PC-9 (cell line): ENCODE measurements at places on chromosomes 2 and 18. TPM values are rescaled to one million over a fixed set of nuclear protein-coding genes. Genes with fewer than 3 reads are reported as not detected.

GRCh38 chr2:179260224-179260623 lies 4.4 kb downstream of the SESTD1 start:
- no peaks in the 10 kb centered on the region for H3K27me3 ChIP-seq
- no peak overlapping the region for H3K4me3 ChIP-seq
- H3K4me1 ChIP-seq = peaks cover 33% of the 10 kb centered on the region
- no peak for DNase-seq
- H3K36me3 ChIP-seq = no peaks in the 10 kb centered on the region

DNA sequence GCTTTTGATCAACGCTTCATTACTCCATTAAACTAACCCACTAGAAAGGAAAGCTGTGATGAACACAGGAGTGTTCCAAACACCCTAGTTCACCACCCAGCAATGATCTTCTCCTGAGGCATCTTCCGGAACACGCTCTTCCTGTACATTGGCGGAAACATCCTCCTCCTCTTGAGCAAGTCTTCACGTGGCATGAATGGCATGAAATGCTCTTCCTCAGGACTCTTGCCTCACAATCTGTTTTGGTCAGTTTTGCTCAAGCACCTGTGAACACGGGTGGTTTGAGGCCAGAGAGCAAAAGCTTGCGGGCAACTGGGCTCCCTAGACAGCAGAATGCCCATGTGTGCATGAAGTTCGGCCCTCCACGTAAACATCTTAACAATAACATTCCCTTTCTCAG lies 734.2 kb upstream of the SALL3 start:
- no peak for DNase-seq
- no peaks in the 10 kb centered on the region for H3K4me1 ChIP-seq
- H3K36me3 ChIP-seq = no peaks in the 10 kb centered on the region
- H3K27me3 ChIP-seq = peaks cover 89% of the 10 kb centered on the region
- H3K4me3 ChIP-seq = no peak overlapping the region
- H3K27ac ChIP-seq = no peak overlapping the region

- no peak for DNase-seq
- peaks cover 10% of the 10 kb centered on the region for H3K4me1 ChIP-seq
- no peaks in the 10 kb centered on the region for H3K36me3 ChIP-seq
- H3K4me3 ChIP-seq = no peak overlapping the region
- no peak overlapping the region for H3K27ac ChIP-seq
- H3K27me3 ChIP-seq = no peaks in the 10 kb centered on the region; the same call in 1 of the 2 replicates
These were observed 102.1 kb upstream of the LMAN1 start for GRCh38 chr18:59461171-59461570.

DNA sequence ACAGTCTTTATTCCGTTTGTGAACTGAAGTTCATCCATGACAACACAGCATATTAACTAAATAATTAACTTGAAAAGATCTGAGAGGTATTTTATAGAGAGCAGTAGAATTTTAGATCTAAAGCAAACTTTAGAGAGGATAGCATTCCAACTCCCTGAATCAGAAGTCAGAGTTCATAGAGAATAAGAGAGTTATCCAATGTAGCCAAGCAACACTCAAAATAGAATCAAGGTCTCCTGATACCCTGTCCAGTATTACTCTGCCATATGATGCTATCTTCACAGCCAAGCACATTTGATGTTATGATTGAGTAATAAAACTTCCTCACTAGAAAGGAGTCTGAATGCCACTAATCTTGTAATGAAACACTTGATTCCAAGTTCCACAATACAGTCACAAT lies 55.5 kb downstream of the RIT2 start:
- no peaks in the 10 kb centered on the region for H3K4me1 ChIP-seq
- peak; percentile 47 for DNase-seq
- H3K36me3 ChIP-seq = no peaks in the 10 kb centered on the region
- no peaks in the 10 kb centered on the region for H3K27me3 ChIP-seq
- no peak overlapping the region for H3K4me3 ChIP-seq
- H3K27ac ChIP-seq = no peak overlapping the region

DNA sequence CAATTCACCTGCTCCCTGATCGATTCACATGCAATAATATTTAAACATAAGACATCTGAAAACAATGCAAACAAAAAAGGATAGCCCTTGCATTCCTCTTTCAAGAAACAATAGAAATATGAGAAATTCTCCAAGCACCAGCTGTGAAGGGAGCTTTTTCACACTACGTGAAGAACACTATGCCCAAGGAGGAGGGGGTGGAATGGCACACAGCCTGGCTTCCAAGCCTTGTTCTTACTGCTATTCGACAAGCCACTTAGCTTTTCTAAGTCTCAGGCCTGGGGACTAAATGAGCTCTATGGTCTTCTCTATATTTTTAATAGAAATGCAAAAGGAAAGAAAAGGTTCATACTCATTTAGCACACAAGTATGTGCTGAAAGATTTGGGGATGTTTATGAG lies 92.2 kb upstream of the CHRNA1 start:
- H3K4me3 ChIP-seq = no peak overlapping the region
- H3K27me3 ChIP-seq = no peaks in the 10 kb centered on the region
- no peaks in the 10 kb centered on the region for H3K36me3 ChIP-seq
- H3K27ac ChIP-seq = no peak overlapping the region
- H3K4me1 ChIP-seq = no peaks in the 10 kb centered on the region
- DNase-seq = no peak

DNA sequence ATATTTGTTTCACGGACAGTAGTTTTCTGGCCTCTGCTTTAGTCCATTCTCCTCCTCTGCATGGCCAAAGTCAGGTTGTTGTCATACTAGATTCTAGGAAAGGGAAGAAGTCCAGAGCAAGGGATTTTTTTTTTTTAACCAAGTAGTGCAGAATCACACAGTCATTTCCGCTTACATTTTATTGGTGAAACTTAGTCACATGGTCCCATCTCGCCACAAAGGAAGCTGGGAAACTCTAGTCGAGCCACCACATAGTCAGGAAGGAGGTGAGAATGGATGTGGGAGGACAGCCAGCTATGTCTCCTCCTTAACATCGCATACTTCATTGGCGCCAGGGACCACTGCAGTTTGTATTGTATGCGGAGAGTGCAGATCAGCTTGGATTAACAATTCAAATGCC lies 10.4 kb downstream of the HRH4 start:
- no peaks in the 10 kb centered on the region for H3K4me1 ChIP-seq
- H3K27ac ChIP-seq = no peak overlapping the region
- no peak for DNase-seq

DNA sequence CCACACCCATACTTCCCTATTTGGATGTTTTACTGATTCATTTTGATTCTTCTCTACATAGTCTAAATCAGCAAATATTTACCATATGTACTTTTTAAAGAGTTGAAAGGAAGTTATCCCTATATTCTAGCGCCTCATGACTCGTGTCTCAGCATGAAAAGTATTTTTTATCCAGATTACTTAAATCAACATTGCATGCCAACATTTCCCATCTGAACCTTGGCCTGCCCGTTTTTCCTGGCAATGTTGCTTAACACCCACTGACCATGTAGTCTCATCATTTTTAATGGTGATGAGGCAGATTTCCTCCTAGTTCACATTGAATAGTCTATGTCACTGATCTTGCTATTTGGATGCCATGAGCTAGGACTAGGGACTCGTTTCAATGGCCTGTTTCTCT lies 13.2 kb upstream of the SCYGR5 start:
- no peaks in the 10 kb centered on the region for H3K36me3 ChIP-seq
- H3K27ac ChIP-seq = 0 out of 2 replicates have a peak overlapping the region, but pooled peaks have one; percentile 7
- no peak overlapping the region for H3K4me3 ChIP-seq
- peaks cover 15% of the 10 kb centered on the region for H3K4me1 ChIP-seq
- no peaks in the 10 kb centered on the region for H3K27me3 ChIP-seq
- DNase-seq = no peak

- peaks cover 49% of the 10 kb centered on the region for H3K4me1 ChIP-seq
- H3K27me3 ChIP-seq = no peaks in the 10 kb centered on the region
- H3K4me3 ChIP-seq = no peak overlapping the region
- DNase-seq = peak; percentile 91
- H3K27ac ChIP-seq = peak overlapping the region; percentile 61
- H3K36me3 ChIP-seq = peaks cover 28% of the 10 kb centered on the region
These were observed 38.3 kb downstream of the ITGA6 start for GRCh38 chr2:172465417-172466334.

GRCh38 chr2:180289627-180290026 lies 282.5 kb upstream of the CWC22 start:
- H3K27me3 ChIP-seq = no peaks in the 10 kb centered on the region
- H3K4me1 ChIP-seq = peaks cover 17% of the 10 kb centered on the region
- H3K36me3 ChIP-seq = no peaks in the 10 kb centered on the region
- no peak overlapping the region for H3K27ac ChIP-seq

GRCh38 chr18:805008-805754 lies 6.9 kb downstream of the YES1 start:
- H3K4me3 ChIP-seq = no peak overlapping the region
- H3K36me3 ChIP-seq = no peaks in the 10 kb centered on the region
- no peaks in the 10 kb centered on the region for H3K27me3 ChIP-seq
- DNase-seq = no peak
- peaks cover 10% of the 10 kb centered on the region; the same call in 1 of the 2 replicates for H3K4me1 ChIP-seq

DNA sequence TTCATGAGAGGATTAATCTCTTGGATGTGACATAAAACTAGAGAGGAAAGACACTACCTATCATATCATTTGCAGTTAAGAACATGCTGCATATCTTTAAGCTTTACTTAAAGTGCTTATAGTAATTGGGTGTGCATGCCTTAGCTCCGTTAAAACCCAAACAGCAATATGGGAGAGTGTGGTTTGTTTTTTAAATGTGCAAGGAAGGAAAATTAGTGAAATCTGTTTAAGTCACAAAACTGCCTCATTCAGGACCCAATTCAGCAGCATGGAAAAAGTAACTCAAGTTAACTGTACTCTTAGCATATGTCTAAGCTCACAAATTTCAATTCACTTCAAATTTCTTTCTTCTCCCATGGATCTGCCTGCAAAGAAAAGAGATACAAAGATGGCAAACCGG lies 182.2 kb downstream of the ARHGAP15 start:
- no peak for DNase-seq
- no peaks in the 10 kb centered on the region for H3K4me1 ChIP-seq
- H3K4me3 ChIP-seq = no peak overlapping the region

GRCh38 chr2:175017618-175018414 lies 12.6 kb upstream of the CHN1 start:
- no peak overlapping the region for H3K4me3 ChIP-seq
- no peaks in the 10 kb centered on the region for H3K27me3 ChIP-seq
- DNase-seq = no peak

DNA sequence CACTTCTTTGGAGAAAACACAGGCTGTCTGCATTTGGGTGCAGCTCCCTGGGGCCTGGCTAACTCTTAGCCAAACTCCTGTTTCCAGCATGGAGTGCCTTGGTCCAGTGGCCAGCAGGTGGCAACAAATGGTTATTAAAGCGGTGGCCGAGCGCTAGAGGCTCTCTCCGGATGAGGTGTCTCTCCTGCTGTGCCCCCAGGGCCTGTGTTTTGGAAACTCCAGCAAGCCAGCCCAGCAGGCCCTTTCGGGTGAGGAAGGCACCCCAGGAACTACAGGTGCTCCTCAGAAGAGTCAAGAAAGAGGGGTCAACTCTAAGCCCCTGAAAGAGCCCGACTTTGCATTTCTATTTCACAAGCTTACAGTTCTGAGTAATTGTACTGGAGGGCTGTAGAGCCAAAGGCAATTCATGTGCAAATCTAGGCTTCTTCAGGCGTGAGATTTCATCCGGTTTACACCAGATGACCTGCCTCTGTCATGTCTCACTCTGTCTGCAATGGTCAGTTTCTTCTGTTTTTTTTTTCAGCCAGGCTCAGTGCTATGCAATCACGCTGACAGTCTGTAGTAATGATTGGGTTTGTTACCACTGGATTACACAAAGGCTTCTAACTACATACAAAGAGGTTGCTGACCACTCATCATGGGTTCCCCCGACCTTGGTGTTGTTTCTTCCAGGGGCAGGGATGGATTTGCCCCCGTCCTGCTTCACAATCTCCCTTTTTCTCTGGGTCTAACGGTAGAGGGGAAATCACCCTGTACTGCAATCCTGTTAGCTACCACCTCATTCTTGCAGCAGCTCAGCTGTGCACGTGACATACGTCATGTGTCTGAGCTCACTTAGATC lies 7.6 kb upstream of the CHRNA1 start:
- no peak overlapping the region for H3K4me3 ChIP-seq
- DNase-seq = peak; percentile 70
- no peak overlapping the region for H3K27ac ChIP-seq
- H3K36me3 ChIP-seq = no peaks in the 10 kb centered on the region
- H3K4me1 ChIP-seq = 0 out of 2 replicates have a peak, but pooled peaks cover 3% of the 10 kb centered on the region
- H3K27me3 ChIP-seq = no peaks in the 10 kb centered on the region

GRCh38 chr2:8310557-8311455 lies 371.1 kb upstream of the ID2 start:
- DNase-seq = no peak
- H3K4me3 ChIP-seq = no peak overlapping the region
- H3K36me3 ChIP-seq = no peaks in the 10 kb centered on the region
- H3K4me1 ChIP-seq = no peaks in the 10 kb centered on the region
- H3K27me3 ChIP-seq = peaks cover 84% of the 10 kb centered on the region
- no peak overlapping the region for H3K27ac ChIP-seq

GRCh38 chr2:82730811-82731210 lies 1728.3 kb downstream of the SUCLG1 start:
- no peak overlapping the region for H3K27ac ChIP-seq
- H3K27me3 ChIP-seq = no peaks in the 10 kb centered on the region
- H3K36me3 ChIP-seq = no peaks in the 10 kb centered on the region

DNA sequence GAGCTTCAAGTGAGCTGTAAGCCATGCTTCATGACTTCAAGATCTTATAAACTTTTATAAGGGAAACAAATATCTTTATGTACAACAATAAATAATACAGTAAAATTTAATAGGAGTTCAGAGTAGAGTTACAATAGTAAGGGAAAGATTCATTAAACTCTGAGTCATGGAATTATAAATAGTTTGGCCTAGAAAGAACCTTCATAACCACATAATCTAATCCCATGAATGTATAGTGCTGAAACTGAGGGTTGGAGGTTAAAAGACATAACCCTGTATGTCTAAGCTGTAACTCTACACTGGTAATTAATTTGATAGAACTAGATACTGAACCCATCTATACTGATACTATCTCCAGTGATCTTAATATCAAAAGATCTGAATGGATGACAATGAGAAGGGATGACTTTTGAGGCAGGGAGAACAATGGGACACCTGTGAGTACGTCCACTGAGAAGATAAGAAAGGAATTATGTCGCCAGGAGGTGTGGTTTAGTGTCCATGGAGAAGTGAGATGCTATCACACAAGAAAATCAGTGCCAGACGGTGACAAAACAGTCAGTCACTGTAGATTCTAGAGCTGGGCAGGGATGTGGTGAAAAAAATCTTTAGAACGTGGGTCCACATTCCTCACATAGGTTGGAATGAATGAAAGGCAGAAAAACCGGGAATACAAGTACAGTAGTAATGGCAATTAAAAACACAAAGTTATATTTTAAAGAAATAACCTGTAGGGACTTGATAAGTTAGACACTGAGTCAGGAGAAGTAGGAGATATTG lies 1.1 kb downstream of the IL1F10 start:
- H3K36me3 ChIP-seq = no peaks in the 10 kb centered on the region
- peak overlapping the region; percentile 4; the same call in 1 of the 2 replicates for H3K4me3 ChIP-seq
- peaks cover 52% of the 10 kb centered on the region for H3K4me1 ChIP-seq
- H3K27me3 ChIP-seq = no peaks in the 10 kb centered on the region

Gene ABCA12
- 1.8 and 2.0 TPM in 2 replicates for total RNA-seq

Gene PECR
- total RNA-seq = 10.8 and 16.0 TPM in 2 replicates

Gene CDKL4
- total RNA-seq = not detected in 2 replicates
